A549 treated with CpdA at 1 μM for 4 hours (cell line): ENCODE measurements at places on chromosomes 3 and 15. TPM values are rescaled to one million over a fixed set of nuclear protein-coding genes. Genes with fewer than 3 reads are reported as not detected.

The LRRC31 gene
- 0.02 TPM in 1 of 5 replicates, not detected in the others for total RNA-seq

The CKMT1B gene
- 2.6 to 7.6 TPM (median 3.8 TPM) in 5 replicates for total RNA-seq

The CCR3 gene
- not detected in 5 replicates for total RNA-seq

The CPN2 gene
- not detected in 5 replicates for total RNA-seq

The CYP11A1 gene
- not detected in 5 replicates for total RNA-seq
